ENCODE measurements at places on chromosomes 2 and 18. TPM values are rescaled to one million over a fixed set of nuclear protein-coding genes. Genes with fewer than 3 reads are reported as not detected.

- no peak for DNase-seq
Observed at GRCh38 chr2:144785253-144785652, 265.3 kb upstream of the ZEB2 start.

The IL1F10 gene
- not detected for total RNA-seq

The HMSD gene
- total RNA-seq: 0.29 TPM

- DNase-seq: no peak
Observed at GRCh38 chr2:98297817-98298682, 48.2 kb upstream of the CNGA3 start.

- no peak for DNase-seq
Observed at GRCh38 chr18:59878644-59879043, 21.2 kb upstream of the PMAIP1 start.

The ZAP70 gene
- not detected for total RNA-seq

The LIPT1 gene
- 11.8 TPM for total RNA-seq

The GNAL gene
- 3.2 TPM for total RNA-seq
